ENCODE measurements at places on chromosomes 6 and 20. TPM values are rescaled to one million over a fixed set of nuclear protein-coding genes. Genes with fewer than 3 reads are reported as not detected.

AP5S1 gene
- 3.9 TPM for total RNA-seq

CYP21A2 gene
- total RNA-seq, result not detected

DNA sequence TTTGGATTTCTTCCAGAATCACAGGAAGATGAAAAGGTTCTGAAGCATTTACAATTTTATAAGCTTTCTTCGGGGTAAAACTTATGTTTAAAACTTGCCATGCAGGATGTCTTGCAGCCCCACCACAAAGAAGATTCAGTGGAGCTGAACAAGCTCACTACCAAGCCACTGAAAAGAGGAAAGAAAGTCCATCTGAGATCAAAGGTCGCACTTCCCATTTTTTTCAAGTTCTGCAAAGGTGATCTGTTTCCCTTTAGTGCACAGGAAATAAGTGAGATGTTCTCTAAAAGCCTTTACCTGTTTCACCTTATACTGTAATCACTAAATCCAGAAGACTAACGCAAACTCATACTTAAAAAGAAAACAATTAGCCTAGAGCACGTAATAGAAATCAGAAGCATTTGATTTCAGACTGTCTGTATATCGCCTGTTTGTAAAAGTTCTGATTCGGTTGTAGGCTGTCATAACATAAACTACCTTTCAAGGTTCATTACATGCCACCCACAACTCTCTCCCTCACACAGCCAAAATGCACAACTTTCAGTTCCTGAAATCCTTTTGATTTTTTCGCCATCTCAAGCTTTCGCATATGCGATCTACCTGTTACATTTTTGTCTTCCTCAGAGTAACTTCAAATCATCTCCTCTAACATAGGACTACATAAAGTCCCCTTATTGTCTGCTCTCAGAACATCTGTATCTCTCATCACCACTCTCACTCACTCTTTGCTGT, 1.8 kb downstream of the ECHDC1 start:
- DNase-seq, result no peak

GRCh38 chr20:62824476-62825332, 7.9 kb downstream of the COL9A3 start:
- peak; percentile 75 for DNase-seq

ZKSCAN8 gene
- total RNA-seq, result 25.4 TPM

GRCh38 chr6:140068801-140069200, 694.4 kb upstream of the CITED2 start:
- DNase-seq, result no peak

GRCh38 chr6:13349811-13350506, 21.6 kb upstream of the TBC1D7 start:
- DNase-seq, result no peak

DNA sequence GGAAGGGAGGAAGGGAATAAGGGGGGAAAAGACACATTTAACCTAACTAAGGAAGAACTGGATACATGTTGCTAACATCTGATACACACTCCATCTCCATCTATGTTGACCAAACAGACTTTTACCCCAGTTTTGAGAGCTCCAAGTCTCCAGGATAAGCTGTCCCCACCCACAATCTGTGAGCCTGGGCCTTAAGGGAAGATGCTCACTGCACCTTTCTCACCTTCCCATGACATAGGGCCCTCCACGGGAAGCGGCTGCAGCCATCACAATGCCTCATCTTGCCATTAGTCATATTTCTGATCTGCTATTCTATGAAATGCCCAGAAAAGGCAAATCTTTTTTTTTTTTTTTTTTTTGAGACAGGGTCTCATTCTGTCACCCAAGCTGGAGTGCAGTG, 126.6 kb upstream of the SALL4 start:
- no peak for DNase-seq

- no peak for DNase-seq
Measured at GRCh38 chr20:38144598-38144973, 20.5 kb downstream of the TGM2 start.

DNA sequence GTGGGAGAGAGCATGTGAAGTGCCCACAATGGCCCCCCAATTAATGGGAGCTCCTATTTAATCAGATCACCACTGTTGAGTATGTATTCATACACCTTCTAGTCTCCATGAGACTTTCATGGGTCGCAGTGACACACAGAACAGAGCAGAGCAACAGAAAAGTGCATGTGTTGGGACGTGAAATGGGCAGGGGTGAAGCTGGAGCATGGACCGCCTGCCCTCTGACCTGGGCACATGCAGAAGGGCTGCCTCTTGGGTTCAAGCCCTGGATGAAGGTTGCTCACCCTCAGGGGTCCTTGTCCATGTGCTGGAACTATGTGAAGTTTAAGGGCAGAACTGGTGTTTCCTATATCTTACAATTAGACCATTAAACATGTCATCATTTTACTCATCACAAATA, 106.0 kb upstream of the PHACTR3 start:
- DNase-seq, result no peak

SLC4A11 gene
- 29.4 TPM for total RNA-seq

SIRPA gene
- 6.0 TPM for total RNA-seq

GRCh38 chr6:124995131-124995530, 32.9 kb downstream of the RNF217 start:
- no peak for DNase-seq

DNA sequence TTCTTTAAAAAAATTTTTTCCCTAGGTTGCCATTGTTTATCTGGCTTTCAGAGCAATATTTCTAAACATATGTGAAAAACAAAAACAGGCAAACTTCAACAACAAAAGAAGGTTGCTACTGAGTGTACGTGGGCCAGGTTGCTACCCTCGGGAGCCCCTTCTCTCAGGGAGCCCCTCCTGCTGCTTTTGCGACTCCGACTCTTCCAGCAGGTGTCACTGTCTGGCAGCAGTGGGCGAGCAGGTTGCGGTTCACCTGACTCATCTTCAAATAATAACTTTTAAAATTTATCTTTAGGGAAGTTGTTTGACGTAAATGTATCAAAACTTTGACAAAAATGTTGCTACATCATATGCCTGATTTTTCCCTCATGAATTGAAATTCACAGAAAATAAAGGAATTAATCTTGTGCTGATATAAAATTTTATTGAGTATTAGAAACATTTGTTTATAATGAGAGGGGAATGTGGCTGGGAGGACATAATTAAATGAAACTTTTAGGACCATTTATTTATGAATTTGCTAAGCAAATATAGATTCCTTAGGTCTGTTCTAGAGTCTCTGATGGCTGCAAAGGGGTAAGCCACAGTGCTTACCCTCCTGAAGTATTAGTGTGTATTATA, 138.8 kb downstream of the HIVEP1 start:
- DNase-seq, result peak; percentile 63

- DNase-seq, result no peak
Measured at GRCh38 chr6:9610620-9611415, 804.1 kb downstream of the TFAP2A start.

ZNF165 gene
- total RNA-seq, result 5.8 TPM

DNA sequence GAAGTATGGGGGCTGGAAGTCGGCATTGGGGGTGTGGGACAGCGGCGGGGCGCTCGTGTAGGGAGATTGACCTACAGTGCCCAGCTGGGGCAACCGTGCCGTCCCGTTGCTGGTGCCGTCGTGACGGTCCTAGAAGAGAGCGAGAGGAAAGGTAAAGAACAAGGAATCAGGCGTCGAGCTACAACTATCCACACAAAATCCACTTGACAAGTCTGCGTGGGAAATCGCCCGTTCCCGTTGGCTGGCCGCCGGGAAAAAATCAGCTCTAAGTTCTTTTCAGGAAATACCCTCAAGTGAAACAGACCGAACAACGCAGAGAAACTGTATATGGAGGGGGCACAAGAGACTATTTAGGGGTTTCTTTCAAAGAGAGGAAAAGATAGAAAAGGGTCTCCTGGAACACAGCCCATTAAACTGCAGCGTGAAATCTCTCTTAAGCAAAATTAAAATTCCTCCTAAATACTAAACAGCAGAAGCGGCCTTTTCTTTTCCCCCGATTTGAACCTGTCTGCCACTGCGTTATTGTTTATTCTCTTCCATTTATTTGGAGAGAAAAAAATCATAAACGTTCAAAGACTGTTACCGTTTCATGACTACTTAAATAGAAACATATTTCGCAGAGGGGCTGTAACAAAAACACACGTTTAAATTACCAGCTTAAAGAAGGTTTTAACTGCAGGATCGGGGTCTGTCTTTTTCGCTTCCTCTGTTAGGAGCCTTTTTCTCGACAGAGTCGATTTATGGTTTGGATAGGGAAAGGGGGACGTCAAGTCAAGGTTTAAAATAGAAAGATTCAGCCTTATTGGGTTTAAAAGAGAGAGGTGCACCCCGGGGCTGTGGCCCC, 4.4 kb downstream of the TFAP2A start:
- no peak for DNase-seq

DNA sequence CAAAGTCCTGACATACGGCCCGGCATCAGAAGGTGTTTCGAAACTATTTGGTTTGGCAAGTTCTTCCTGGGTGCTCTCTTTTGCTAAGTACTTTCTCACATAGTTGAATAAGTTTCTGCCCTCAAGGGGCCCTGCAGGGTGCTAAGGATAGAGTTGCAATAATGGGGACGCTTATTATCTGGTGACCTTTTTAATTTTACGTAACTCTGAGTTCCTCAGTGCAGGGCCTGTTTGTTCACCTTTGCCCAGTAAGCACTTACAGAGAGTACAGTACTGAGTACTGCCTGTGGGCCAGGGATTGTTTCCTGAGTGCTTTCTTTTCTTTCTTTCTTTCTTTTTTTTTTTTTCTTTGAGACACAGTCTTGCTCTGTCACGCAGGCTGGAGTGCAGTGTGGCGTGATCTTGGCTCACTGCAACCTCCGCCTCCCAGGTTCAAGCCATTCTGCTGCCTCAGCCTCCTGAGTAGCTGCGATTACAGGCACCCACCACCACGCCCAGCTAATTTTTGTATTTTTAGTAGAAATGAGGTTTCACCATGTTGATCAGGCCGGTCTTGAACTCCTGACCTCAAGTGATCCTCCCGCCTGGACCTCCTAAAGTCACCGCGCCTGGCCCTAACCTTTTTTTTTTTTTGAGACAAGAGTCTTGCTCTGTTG, 4.5 kb upstream of the PXMP4 start:
- no peak for DNase-seq

DNA sequence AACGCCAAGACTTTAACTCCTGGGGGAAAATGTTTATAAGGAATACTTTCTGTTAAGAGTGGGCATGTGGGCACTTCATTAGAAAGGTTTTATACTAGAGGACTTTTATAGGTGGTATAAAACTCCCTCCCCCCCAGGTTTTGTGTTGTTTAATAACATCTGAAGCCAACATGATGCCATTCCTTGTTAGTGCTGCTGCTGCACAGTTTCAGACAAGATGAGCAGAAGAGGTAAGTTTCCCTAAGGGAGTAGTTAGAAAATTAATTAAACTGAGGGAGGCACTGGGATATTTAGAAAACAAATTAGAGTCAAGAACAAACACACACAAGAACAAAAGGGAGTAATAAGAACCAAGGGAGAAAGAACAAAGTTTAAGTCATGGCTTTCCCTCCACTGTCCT, 362.4 kb downstream of the GRIK2 start:
- DNase-seq, result no peak

- DNase-seq, result no peak
Measured at GRCh38 chr20:32535316-32535952, 49.7 kb downstream of the NOL4L start.

Data from H9 (cell line).